Epithelial cell of proximal tubule (primary cell): ENCODE measurements at places on chromosomes 4 and X.
A peak's percentile ranks its signal among the peaks of the same experiment; 100 is the strongest.

GRCh38 chrX:51779306-51779705 lies 36.1 kb downstream of the GSPT2 start:
- no peak for DNase-seq

DNA sequence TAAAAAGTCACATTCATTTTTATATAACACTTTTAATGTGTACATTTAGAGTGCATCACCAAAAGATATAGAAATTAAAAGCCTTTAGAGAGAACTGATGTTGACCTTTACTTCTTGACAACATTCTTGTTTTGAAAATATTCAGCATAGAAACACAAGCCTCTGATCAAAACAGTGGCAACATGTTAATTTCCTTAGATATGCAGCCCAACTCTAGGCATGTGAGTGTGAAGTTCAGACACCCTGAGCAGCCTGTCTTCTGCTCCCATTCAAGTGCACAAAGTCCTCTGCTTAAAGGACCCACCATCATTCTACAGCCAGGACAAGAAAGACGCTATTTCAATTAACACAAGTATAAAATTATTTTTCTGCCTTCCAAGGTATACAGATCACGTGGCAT lies 60.0 kb downstream of the PPP3CA start:
- DNase-seq: no peak

DNA sequence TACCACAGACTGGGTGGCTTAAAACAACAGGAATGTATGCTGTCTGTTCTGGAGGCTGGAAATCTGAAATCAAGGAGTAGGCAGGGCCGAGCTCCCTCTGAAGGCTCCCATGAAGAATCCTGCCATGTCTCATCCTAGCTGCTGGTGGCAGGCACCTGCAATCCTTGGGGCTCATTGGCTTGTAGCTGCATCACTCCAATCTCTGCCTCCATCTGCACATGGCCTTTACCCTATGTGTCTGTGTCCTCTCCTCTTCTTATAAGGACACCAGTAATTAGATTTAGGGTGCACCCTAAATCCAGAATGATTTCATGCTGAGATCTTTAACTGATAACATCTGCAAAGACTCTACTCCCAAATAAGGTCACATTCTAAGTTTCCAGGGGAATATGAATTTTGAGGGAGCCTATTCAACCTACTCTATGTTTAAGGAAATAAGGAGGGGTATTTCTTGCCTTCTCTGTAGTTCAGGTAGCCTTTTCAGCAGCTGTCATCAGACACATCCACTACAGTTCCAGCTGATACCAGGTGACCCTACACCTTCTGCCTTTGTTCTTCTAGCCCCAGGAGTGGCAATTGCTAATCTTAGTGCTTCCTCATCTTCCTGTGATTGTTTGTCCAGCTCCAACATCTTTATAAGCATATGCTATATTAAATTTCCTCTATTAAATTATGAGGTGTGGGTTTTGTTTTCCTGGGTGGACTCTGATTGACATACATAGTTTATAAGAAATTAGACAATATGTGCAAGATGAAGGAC lies 295.1 kb upstream of the TAPT1 start:
- DNase-seq: no peak

GRCh38 chr4:62661821-62662220 lies 1461.7 kb downstream of the ADGRL3 start:
- DNase-seq: no peak

DNA sequence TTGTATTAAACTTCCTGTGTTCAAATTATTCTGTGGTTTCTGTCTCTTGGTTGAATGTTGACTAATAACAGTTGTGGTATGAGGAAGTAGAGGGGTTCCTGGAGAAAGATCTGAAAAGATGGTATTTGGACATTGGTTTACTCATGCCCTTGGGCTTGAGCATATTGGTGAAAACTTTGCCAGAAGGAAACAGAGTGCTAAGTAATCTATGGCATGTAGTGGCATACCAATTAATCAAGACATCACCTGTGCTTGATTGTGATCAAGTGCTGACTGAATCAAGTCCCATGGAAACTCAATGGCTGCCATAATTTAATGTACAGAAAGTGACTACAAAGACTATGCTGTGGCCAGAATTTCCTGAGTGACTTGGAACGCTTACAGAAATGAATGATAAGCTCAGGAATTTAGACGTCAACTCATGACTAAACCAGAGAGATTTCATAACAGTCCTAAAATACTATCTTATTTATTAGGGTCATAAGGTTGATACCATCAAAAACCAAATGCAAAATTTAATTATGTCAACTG lies 2062.9 kb downstream of the ARAP2 start:
- peak; percentile 73 for DNase-seq

GRCh38 chrX:21155916-21156315 lies 218.3 kb upstream of the CNKSR2 start:
- no peak for DNase-seq

- DNase-seq: no peak
These were observed 799.5 kb downstream of the RPA4 start for GRCh38 chrX:97682991-97683840.

DNA sequence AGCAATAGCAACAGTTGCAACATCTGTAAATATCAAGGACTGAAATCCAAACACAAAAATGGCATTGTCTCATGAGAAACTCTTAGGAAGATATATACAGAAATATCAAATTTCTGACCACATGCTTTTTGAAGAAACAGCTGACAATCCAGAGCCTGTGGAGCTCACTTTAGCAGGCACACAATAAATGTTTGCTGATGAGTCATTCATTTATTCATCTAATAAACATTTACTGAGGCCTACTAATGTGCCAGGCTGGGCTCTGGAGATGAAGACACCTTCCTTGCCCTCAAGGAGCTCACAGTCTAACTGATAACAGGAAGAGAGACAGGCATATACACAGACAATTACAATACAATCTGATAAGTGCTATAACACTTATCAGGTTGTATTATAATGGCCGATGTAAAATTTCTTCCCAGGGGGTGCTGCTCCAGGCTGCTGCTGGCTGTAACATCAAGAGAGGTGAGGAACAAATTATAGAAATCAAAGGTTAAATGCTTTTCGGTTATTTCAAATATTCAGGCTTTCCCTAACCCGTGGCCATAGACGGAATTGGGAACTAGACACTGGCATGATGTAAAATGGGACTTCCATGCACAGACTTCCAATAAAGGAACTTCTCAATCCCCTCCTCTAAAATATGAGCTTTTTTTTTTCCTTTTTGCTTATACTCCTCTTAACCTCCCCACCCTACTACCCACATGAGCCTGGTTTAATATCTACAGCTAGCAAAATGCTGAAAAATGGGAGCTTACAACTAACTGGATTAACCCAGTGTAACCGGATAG lies 16.8 kb upstream of the ZCCHC13 start:
- DNase-seq: no peak

- DNase-seq: no peak
These were observed 2.2 kb downstream of the CLCN3 start for GRCh38 chr4:169622566-169622965.

GRCh38 chr4:111838406-111838930 lies 306.8 kb upstream of the FAM241A start:
- DNase-seq: no peak

DNA sequence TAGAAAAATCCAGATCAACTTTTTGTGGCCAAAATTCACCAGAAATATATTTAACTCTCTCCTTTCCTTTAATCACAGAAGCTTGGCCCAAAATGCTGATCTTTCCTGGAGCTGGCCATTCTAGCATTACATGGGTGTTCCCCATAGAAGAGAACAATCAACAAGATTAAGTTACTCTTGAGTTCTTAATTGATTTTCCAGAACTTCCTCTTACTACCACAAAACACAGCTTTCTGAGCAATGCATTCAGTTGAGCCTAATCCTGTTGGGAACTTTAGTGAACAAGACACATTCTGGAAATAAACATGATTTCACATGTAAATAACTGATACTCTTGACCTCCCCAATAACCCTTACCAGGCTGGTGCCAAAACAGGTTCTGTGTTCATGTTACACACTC lies 45.4 kb upstream of the STIM2 start:
- no peak for DNase-seq

DNA sequence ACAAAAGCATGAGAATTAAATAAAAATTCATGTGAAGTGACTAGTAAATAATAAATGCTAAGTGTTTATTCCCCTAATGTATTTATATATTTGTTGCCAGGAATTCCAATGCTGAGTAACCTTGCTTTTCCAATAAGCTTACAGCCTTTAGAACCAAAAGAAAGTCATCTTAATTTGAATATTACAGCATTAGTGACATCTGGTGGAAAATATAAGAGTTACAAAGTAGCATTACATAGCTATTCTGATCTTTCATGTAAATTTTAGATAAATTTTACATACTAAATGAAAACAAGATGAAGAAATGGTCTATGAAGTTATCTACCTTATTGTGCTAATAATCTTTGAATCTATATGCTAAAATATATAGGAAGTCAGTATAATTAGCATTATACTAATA lies 10.4 kb downstream of the MAD2L1 start:
- no peak for DNase-seq

DNA sequence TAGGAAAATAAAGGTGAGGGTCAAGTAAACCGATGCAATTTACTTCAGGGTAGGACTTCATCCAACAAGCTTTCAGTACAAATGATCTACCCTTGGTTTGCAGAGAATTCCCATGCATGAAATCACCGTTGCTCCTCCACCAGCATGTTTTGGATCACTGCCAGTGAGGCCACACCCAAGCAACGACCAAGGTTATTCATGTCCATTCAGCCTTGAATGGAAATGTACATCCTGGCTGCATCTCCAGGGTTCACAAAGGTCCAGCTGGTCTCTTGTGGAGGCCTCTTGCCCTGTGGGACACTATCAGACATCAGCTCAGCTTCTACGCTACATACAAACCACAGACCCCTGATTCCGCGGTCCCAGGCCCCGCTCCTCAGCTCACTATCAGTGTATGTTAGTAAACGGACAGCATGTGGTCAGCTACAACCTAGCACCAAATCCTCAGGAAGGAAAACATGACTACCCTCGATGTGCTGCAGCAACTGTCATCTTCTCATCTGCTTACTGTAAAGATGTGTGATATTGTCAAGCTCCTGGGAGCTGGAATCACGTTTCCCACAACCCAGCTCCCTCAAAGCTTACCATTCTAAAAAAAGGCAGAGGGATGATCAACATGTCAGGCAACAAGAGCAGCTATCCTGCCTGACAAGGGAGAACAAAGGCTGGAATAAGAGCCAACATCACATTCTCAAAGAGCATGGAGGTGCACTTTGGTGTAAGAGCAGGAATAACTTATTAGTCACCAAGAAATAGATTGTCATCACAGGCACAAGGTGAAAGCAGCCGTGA lies 4.9 kb downstream of the LYAR start:
- DNase-seq: no peak

- no peak for DNase-seq
These were observed 174.6 kb downstream of the INPP4B start for GRCh38 chr4:142671516-142671915.

- DNase-seq: peak; percentile 16
These were observed 714.5 kb upstream of the TENM3 start for GRCh38 chr4:181528570-181529184.

- DNase-seq: no peak
These were observed 1081.1 kb downstream of the ARAP2 start for GRCh38 chr4:35163168-35163567.

- DNase-seq: no peak
These were observed 126.9 kb upstream of the HAND2 start for GRCh38 chr4:173656898-173657297.

- DNase-seq: no peak
These were observed 74.5 kb downstream of the DIPK2B start for GRCh38 chrX:45126158-45126557.

GRCh38 chr4:168923526-168924194 lies 86.4 kb downstream of the CBR4 start:
- DNase-seq: no peak

- no peak for DNase-seq
These were observed 124.4 kb upstream of the PCDH18 start for GRCh38 chr4:137656661-137657060.

GRCh38 chr4:40952672-40953071 lies 202.9 kb downstream of the NSUN7 start:
- DNase-seq: no peak

- DNase-seq: no peak
These were observed 4.1 kb upstream of the PGRMC1 start for GRCh38 chrX:119231936-119232445.

DNA sequence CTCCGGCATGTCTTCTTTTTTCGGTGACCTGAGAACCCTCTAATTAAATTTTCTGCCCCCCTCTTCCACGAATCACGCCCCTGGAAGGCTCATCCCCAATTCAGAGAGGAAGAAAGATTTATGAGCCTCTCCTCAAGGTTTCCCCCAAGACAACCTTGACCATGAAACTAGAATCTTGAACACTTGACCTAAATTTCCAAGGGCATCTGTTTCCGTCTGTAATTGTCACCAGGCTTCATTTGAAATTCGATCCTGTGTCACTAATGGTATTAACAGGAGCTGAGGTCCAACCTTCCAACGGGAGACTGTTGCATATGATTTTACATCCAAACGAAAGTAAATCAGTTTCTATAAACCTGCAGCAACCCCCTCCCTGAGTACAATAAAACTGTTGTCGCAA lies 139.9 kb upstream of the ZIC3 start:
- DNase-seq: no peak

DNA sequence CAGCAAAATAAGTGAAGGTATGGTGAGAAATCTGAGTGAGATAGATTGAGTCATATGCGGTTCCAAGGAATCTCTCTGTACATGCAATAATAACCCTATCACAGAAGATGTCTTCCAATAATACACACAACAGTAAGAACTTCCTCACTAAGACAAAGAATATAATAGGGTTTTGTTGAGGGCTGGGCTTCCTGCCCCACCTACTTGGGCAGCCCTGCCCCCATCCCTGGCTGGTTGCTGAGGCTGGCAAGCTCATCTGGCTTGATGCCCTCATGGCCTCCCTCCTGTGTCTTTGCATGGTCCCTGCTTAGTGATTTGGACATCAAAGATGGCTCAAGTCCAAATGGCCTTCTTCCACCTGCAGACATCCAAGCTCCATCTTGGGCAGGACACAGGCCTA lies 2.7 kb downstream of the GEMIN8 start:
- DNase-seq: no peak

DNA sequence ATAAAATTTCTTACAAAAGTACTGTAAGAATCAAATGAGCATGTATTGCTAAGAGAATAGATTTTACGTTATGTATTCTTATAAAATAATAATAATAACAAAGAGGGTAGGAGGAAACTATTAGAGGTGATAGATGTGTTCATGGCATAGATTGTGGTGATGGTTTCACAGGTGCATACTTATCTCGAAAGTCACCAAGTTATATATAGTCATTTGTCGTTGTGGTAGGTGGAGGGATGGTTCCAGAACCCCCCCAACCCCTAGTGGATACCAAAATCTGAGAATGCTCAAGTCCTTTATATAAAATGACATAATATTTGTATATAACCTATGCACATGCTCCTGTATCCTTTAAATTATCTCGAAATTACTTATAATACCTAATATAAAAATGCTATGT lies 36.7 kb upstream of the H2AZ1 start:
- no peak for DNase-seq

GRCh38 chrX:52995987-52996331 lies 37.6 kb upstream of the FAM156A start:
- DNase-seq: no peak

DNA sequence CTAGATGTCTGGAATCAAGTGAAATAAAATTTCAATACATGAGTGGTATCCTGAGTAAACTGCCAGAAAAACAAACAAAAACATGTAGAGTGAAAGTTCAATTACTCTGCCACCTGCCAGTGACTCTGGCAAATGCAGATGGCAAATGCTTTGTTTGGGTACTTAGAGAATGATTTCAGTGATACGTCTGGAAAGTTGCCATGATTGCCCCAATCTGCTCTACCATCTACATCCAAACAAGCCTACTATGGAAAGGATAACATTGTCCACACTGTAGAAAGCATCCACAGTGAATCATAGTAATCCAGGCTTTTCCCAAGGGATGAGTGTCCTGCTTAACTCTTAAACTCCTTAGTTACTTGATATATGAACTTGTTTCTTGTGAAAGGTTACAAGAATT lies 3.4 kb downstream of the SPATA4 start:
- no peak for DNase-seq
